Activated T-cell treated with anti-CD3 and anti-CD28 coated beads, Interleukin-2, amount 50 U/mL, for 72 hours (primary cell): ENCODE measurements at places on chromosomes 4 and X. TPM values are rescaled to one million over a fixed set of nuclear protein-coding genes. Genes with fewer than 3 reads are reported as not detected.
A peak's percentile ranks its signal among the peaks of the same experiment; 100 is the strongest.

Gene HPSE
- total RNA-seq = 15.3 TPM

DNA sequence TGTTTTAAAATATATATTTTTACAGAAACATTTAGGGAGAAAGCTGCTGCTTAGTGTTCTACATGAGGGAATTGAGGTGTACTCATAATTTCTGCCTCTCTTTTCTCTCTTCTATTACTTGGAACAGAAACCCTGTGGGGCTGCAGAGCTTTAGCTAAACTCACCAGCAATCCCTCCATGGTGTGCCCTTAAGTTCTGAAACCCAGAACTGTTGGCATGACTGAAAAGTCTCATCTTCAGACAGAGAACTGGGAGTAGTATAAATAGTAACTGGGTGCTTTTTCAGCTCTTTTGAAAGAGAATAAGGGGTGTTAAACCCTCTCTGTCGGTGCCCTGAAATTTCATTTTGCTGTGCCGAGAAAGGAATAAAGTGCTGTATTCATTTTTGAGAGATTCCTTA is 294.9 kb upstream of the BOD1L1 start:
- H3K27ac ChIP-seq = no peak overlapping the region
- H3K4me3 ChIP-seq = no peak overlapping the region
- DNase-seq = no peak
- no peaks in the 10 kb centered on the region for H3K36me3 ChIP-seq
- H3K27me3 ChIP-seq = peaks cover 24% of the 10 kb centered on the region

DNA sequence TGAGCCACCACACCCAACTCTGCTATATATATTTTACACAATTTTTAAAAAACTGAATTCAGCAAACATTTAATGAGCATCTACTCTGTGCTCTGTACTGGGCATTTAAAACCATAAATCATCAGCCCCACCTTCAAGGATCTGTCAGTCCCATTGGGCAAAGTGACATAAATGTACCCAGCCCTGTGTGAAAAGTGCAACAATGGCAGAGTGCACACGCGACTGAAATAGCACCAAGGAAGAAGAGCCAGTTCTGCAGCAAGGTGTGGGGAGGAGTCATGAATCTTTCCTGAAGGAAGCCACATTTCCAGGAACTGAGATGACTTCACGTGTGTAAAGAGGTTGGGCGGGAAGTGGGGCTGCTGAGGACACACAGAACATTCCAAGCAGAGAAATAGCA is 111.5 kb upstream of the ATP6AP2 start:
- DNase-seq = no peak
- H3K36me3 ChIP-seq = no peaks in the 10 kb centered on the region
- H3K27ac ChIP-seq = no peak overlapping the region
- H3K4me1 ChIP-seq = peaks cover 41% of the 10 kb centered on the region

DNA sequence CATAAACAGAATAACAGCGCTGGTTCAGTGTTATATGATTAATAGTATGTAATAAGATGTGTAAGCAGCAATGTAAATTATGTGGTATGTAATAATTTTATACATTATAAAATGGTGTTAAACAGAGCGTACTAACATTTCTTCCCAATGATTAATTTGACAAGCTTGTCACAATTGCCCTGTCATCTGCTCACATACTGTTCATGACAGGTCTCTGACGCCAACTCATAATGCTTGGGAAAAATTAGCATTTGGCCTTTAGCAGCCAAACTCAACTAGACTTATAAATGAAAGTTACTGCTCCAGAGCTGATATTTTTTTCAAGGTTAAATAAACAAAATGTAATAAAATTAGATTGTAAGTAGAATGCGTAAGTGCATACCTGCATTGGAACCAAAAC is 246.8 kb downstream of the TRAM1L1 start:
- H3K4me3 ChIP-seq = no peak overlapping the region
- DNase-seq = no peak
- H3K27me3 ChIP-seq = no peaks in the 10 kb centered on the region
- no peaks in the 10 kb centered on the region for H3K4me1 ChIP-seq
- no peak overlapping the region for H3K27ac ChIP-seq

GRCh38 chrX:69070949-69071650 is 94.2 kb downstream of the PJA1 start:
- no peak overlapping the region for H3K4me3 ChIP-seq
- no peaks in the 10 kb centered on the region for H3K4me1 ChIP-seq
- H3K36me3 ChIP-seq = no peaks in the 10 kb centered on the region

DNA sequence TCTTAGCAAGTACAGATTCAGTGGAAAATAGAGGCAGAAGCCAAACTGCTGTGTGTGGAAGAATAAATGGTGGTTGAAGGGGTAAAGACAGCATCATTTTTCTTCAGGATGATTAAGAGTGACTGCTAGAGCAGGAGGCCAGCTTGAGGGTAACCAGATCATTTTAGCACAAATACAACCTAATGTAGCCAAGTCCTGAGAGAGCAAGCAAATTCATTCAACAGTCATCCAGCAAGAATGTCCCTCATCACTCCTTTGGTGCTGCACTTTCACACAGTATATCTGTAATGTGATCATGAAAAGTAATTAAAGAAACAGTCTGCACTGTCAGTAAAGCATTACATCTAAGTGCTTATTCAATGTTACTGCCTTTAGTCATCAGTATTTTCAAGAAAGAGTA is 44.8 kb downstream of the NPFFR2 start:
- no peak for DNase-seq
- H3K27ac ChIP-seq = no peak overlapping the region
- no peaks in the 10 kb centered on the region for H3K27me3 ChIP-seq
- no peaks in the 10 kb centered on the region for H3K4me1 ChIP-seq
- no peak overlapping the region for H3K4me3 ChIP-seq

DNA sequence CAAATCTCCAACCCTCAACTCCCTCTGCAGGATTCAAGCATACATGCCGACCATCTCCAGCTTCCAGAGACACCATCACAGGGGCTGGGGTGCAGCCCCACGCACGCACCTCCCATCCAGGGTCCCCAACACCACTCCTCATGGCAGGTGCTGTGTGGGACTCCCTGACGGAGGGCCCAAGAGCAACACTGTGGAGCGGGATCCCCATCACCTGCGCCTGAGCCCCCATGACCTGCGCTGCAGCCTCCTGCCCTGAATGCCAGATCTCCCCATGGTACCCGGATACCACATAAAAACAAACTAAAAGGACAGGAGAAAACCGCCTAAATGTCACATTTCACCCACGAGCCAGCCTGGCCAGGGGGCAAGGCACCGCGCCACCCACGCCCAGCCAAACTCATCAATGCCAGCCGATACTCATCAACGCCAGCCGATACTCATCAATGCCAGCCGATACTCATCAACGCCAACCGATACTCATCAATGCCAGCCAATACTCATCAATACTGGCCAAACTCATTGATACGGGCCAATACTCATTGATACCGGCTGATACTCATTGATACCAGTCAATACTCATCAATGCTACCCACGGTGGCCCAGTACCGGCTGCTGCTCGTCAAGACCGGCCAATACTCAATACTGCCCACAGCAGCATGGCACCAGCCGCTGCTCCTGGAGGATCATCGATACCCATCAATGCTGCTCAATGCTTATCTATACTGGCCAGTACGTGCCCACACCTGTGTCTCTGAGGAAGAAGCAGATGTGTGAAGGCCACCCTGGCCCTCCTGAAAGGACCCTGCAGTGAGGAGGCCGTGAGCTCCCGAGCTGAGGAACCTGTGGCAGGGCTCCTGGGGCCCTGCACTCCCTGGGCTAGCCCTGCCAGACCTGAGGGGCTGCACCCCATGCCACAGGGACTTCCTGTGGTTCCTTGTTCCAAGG is 6.2 kb downstream of the CTBP1 start:
- no peak for DNase-seq
- no peaks in the 10 kb centered on the region for H3K27me3 ChIP-seq
- H3K27ac ChIP-seq = peak overlapping the region; percentile 31
- H3K4me1 ChIP-seq = peaks cover 37% of the 10 kb centered on the region
- H3K4me3 ChIP-seq = no peak overlapping the region

DNA sequence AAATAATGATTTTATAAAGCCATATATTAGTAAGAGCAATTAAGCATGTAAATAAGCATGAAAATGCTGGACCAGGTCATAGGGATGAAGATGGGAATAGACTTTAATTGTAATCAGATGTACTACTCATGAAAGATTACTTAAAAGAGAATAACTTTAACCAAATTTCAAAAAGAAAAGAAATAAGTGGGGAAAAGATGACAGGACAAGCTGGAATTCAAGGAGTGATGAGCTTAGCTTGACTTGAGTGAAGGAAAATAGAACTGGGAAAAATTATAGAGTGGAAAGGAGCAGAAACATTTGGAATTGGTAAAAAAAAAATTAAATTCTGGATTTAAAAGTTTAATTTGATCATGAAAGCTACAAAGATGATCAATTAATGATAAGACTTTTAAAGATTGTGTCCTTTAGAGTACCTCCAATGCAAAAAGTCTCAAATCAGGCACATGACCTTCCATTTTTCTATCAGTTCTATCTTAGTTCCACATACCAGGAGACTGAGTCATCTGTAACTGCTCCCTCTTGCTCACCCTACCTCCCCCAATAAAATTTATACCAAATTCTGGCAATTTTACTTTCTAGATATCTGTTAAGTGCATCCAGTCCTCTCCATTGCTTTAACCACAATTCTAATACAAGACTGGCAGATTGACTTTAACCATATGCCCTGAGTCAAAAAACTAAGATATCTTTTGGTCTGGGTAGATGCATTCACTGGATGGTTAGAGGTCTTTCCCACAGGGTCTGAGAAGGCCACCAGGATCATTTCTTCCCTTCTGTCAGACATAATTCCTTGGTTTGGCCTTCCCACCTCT is 56.4 kb upstream of the SLIT2 start:
- no peaks in the 10 kb centered on the region for H3K4me1 ChIP-seq
- H3K4me3 ChIP-seq = no peak overlapping the region
- DNase-seq = no peak
- H3K36me3 ChIP-seq = no peaks in the 10 kb centered on the region

GRCh38 chr4:27490766-27491165 is 630.1 kb downstream of the STIM2 start:
- no peaks in the 10 kb centered on the region for H3K36me3 ChIP-seq
- no peak overlapping the region for H3K27ac ChIP-seq
- DNase-seq = no peak
- no peaks in the 10 kb centered on the region for H3K27me3 ChIP-seq

DNA sequence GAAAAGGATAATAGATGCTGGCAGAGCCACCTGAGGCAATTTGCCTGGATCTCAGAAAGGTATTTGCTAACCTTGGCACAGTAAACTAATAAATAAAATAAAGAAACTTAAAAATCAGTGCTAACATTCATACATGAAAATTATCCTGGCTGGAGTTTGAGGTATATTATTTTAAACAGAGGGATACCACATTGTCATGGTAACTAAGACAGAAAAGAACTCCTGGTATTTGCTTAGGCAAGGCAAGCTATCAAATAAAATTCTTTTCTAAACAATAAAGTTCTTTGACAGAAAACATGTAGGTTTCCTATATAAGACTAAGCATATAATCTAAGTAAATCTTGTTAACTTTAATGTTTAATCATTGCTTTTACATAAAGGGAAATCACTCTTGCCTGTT is 218.8 kb downstream of the MAGEB17 start:
- H3K27ac ChIP-seq = no peak overlapping the region
- DNase-seq = no peak
